ENCODE measurements at places on chromosomes 7 and 10.

- H3K4me3 ChIP-seq: no peak overlapping the region
- no peaks in the 10 kb centered on the region for H3K36me3 ChIP-seq
- no peak for DNase-seq
- H3K27me3 ChIP-seq: no peaks in the 10 kb centered on the region
- H3K27ac ChIP-seq: no peak overlapping the region
- no peaks in the 10 kb centered on the region for H3K4me1 ChIP-seq
These were observed 256.0 kb upstream of the MKI67 start for GRCh38 chr10:128382225-128382624.

DNA sequence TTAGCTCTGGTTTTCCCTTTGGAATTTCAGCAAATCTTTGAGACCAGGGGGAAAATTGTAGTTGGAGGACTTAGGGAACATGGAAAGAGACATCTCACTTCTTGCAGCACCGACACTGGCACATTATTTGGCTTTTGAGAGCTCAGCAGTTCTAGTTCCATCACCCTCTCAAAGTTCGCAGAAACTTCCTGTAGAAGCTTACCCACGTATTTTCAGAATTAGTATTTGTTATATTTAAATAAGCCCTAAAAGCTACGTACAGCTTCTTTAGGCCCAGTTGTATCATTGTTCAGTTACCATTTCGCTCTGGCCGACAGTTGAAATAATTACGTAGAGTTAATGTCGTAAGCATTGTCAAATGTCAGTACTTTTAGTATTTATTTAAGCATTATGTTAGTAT is 13.4 kb downstream of the CEP55 start:
- H3K4me1 ChIP-seq: peaks cover 12% of the 10 kb centered on the region
- DNase-seq: no peak
- H3K27ac ChIP-seq: no peak overlapping the region

- H3K4me1 ChIP-seq: peaks cover 7% of the 10 kb centered on the region
- H3K36me3 ChIP-seq: no peaks in the 10 kb centered on the region
- no peaks in the 10 kb centered on the region for H3K27me3 ChIP-seq
- no peak overlapping the region for H3K4me3 ChIP-seq
- DNase-seq: no peak
- no peak overlapping the region for H3K27ac ChIP-seq
These were observed 81.0 kb upstream of the LRRC4 start for GRCh38 chr7:128112018-128112780.

- no peak overlapping the region for H3K4me3 ChIP-seq
- H3K27me3 ChIP-seq: no peaks in the 10 kb centered on the region
- no peak for DNase-seq
- H3K4me1 ChIP-seq: peaks cover 23% of the 10 kb centered on the region
These were observed 67.6 kb downstream of the PRKAG2 start for GRCh38 chr7:151809146-151809863.

- no peak overlapping the region for H3K4me3 ChIP-seq
- H3K4me1 ChIP-seq: no peaks in the 10 kb centered on the region
- H3K27me3 ChIP-seq: no peaks in the 10 kb centered on the region
- no peak overlapping the region for H3K27ac ChIP-seq
- no peaks in the 10 kb centered on the region for H3K36me3 ChIP-seq
- DNase-seq: no peak
These were observed 90.2 kb upstream of the STEAP4 start for GRCh38 chr7:88396948-88397322.

All from SK-N-SH (cell line).